ENCODE measurements at places on chromosomes 3 and 15.
A peak's percentile ranks its signal among the peaks of the same experiment; 100 is the strongest.

GRCh38 chr3:53324105-53324504 is 23.2 kb downstream of the DCP1A start:
- DNase-seq: no peak

DNA sequence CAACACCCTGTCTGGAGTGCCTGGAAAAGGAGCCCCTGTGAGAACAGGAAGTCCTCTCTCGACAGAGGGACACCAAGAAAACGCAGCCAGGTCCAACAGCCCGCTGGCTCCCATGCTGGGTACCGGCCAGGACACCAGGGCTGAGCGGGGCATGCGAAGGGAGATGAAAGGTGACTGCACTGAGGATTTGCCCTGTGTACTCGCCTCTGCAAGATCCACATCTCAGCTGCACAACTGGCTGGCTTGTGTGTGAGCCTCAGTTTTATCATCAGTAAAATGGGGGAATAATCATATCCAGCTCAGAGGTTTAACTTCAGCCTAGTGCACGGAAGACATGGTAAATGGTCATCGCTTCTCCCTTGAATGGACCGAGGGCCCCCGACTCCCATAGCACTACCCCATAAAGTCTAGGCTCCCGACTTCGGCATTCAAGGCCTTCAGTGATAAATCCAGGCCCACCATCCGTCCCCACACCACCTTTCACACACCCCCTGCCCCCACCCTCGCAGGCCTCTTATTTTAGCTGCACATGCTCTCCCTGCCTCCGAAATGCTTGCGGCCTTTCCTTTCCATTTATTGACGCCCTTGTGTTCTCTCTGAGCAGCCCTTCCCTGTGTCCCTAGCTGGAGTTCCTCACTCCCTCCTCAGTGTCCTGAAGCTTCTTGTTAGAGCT is 15.8 kb downstream of the ISG20 start:
- DNase-seq: no peak

GRCh38 chr3:4976109-4976508 is 3.1 kb upstream of the BHLHE40 start:
- peak; percentile 25 for DNase-seq

DNA sequence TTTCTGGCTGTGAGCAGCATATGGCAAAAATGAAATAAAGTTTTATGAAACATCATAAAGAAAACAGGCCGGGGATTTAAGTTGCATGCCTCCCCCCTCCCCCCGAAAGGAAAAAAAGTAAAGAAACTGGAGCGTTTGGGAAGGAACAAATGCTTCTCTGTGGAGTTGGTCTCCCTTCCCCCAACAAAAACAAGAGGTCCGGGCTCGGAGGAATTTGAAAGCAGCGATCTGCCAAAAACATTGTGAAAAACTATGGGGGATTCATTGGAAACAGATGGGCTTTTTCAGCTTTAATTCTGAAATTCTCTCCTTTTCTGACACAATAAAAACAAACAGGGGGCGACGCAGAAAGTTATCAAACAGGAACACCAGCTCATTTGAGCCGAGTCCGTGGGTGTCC is 17.0 kb downstream of the RGMA start:
- DNase-seq: no peak

- no peak for DNase-seq
These were observed 285.1 kb upstream of the PROK2 start for GRCh38 chr3:72070005-72070404.

Measured in neural crest cell (in vitro differentiated cells).